Activated T-helper 2 cell treated with anti-CD3 and anti-CD28 coated beads, Interferon-gamma antibody, Interleukin-2, Interleukin-4, amounts not matched to agents 10 μg/mL and 5 μg/mL and 100 μg/mL, durations not matched to agents 14 hours and 24 hours and 36 hours (primary cell): ENCODE measurements at places on chromosomes 7 and 10.

DNA sequence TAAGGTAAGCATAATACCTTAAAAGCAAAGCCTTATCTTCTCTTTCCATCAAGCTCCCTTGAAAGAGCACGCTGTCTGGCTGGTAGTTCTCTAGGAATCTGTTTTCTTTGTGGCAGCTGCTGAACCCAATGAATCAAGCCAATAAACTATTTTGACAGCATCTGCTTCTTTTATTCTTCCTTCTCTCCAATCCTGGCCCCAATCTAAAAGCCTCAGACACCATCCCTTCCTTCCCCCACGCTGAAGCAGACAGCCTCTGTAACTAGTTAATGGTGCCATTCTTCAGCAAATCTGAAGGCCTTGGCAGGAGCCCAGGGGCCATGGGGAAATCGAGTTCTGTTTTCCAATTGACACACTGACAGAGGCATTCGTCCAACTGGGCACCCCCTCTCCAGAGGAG, 186.6 kb upstream of the LYZL1 start:
- DNase-seq, result no peak

GRCh38 chr10:63770523-63770922, 249.3 kb downstream of the REEP3 start:
- no peak for DNase-seq

GRCh38 chr10:70265032-70265689, 18.6 kb downstream of the NPFFR1 start:
- DNase-seq, result no peak

DNA sequence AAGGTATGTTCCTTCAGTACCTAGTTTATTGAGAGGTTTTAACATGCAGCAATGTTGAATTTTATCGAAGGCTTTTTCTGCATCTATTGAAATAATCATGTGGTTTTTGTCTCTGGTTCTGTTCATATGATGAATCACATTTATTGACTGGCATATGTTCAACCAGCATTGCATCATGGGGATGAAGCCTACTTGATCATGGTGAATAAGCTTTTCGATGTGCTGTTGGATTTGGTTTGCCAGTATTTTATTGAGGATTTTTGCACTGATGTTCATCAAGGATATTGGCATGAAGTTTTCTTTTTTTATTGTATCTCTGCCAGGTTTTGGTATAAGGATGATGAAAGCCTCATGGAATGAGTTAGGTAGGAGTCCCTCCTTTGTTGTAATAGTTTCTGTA, 204.0 kb upstream of the GNAI1 start:
- DNase-seq, result no peak

DNA sequence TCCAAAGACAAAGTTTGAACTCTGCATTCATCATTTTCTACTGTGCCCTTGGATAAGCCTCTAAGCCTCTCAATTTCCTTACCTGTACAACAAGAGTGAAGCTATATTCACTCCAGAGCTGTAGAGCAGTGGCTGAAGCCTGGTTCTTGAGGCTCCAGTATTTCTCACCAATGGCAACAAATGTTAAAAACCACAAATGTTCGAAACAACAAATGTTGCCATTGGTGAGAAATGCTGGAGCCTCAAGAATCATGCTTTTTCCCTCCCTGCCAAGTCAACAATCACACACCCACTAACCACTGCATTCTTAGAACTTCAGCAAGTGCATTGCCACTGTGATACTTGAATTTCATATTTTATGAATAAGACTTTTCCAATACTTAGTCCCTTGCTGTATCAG, 237.9 kb downstream of the TMEM26 start:
- no peak for DNase-seq

DNA sequence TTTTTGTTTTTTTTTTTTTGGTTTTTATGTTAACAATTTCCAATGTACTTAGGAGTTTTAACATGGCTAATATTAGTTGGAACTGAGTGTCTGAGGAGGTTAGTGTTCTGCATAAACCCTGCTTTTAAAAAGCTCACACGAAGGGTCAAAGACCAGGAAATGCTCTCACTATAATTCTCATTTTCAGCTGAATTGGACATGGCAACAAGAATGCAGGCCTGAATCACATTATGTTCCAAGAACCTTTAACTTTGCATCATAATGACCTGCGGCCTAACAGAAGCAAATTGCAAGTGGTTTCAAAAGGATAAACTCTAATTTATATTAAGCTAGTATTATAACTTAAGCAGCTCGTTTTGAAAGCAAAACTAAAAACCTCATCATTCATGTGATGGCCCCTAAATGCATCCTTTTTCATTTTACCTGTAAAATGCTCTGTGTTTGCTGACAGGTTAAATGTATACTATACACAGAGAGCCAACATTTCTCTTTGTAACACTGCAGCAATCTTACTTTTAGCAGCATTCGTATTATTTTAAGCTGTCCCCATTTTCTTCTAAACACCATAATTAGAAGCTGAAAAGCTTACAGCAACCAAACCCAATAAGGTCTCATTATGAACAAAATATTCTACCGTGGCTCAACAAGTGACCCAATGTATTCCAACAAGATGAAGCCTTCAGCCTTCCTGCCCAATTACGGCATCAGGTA, 242.8 kb upstream of the SP4 start:
- DNase-seq, result no peak

- DNase-seq, result peak; percentile 26
Observed at GRCh38 chr7:74236284-74236683, 17.9 kb downstream of the RFC2 start.

GRCh38 chr10:75497997-75498883, 66.8 kb downstream of the LRMDA start:
- no peak for DNase-seq

GRCh38 chr10:128095027-128095752, 31.0 kb downstream of the MKI67 start:
- DNase-seq, result no peak

DNA sequence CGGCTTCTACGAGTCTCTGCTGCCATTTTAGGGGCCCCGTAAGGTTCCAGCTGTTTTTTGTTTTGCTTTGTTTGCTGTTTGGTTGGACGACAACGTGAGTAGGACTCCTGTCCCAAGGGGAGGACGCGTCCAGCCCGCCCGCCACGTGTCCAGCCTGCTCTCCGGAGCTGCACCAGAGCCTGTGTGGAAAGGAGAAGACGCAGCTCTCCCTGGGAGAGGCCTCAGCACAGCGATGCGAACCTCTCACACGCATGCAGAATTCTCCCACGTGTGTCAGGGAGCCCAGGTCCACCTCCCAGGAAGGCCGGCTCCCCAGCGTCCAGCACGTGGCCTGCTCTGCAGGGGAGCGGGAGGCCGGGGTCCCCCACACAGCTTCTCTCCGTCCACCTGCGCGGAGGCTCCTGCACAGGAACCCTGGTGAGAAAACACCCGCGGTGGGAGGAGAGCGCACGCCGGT, 36.4 kb upstream of the DNAJB6 start:
- no peak for DNase-seq

DNA sequence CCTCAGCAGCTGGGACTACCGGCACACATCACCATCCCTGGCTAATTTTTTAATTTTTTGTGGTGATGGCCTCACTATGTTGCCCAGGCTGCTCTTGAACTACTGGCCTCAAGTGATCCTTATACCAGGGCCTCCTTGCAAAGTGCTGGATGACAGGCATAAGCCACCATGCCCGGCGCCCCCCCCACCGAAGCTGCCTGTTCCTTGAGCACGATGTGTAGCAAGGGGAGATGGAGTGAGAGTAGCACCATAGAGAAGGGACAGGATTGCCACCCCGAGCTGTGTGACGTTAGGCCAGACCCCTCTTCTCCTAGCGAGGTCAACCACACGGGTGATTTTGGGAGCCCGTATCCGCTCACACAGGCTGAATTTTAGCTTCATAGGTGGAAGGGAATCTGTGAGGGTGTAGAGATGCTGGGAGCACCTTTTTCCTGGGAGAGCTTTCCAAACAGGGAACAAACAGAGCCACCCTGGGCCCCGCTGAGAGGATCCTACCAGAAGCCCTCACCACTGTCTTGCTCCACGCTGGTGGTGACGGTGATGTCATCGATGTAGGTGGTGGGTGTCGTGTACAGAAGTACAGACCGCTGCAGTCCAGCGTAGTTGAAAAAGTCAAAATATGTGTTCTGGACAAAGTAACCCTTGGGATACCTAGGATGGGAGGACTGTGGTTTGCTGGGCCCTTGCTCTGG, 3.0 kb downstream of the GUSB start:
- DNase-seq, result no peak

DNA sequence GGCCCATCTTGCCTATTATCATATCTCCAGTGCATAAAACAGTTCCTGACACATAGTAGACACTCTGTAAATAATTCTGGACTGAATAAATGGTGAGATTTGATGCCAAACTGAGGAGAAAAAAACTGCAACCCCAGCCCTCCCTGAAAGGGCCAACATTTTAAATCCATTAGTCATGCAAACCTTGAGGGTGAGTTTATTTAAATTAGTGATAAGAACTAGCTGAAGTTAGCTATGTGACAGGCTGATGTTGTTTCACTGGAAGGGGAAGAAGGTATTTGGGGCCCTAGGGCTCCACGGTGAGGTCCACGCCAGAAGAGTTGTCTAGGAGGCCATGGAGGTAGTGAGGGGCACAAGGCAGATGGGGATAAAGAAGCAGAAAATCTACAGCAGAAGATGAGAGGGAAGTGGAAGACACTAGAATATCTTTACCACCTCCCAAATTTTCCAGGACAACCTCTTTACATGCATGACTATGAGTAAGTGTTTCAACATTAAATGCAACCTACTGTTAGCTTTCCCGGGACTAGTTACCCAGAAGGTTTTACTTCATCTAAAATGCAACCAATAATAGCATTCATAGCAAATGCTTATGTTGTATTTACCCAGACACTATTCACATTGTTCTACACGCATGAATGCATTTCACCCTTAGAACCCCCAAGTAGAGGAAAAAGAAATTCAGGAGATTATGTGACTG, 183.2 kb upstream of the LYZL1 start:
- DNase-seq, result no peak

DNA sequence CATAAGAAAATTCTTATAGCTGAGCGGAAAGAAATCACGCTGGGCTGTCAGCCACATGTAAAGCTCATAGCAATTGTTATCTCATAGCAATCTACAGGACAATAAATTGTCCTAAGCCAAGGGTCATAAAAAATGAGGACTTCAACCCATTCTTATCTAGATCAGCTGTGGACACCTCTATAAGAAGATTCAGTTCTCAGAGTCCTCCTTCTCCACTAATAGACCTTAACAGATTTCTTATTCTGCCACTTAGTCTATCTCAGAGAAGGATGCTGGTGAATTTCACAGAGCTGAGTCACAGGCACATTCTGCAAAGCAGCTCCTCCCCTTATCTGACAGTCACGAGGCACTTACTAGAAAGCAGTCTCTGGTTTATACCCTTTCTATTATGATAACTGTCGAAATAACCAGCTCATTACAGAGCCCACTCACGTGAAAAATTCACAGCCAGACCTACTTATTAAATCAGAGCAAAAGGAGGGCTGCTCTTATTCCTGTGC, 185.3 kb upstream of the PCLO start:
- DNase-seq, result no peak

- DNase-seq, result no peak
Observed at GRCh38 chr10:97067716-97068391, 117.9 kb downstream of the SLIT1 start.

DNA sequence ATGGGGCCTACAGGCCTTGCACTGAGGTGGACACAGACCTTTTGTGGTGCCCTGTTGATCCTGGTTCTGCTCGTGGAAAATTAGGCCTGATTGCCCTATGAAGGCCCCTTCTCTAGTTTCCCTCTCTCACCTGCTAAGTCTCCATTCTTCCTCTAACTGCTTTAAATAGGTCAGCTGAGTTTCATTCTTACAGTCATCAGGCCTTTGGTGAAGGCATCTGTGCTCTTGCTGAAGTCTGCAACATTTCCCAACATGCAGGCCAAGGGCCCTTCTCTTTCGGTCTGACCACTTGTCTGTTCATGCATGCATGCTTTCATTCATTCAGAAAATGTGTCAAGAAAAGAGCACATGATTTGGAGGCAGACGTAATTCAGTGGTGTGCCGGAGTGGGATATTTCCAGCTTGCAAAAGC, 244.0 kb downstream of the BUB3 start:
- DNase-seq, result no peak

DNA sequence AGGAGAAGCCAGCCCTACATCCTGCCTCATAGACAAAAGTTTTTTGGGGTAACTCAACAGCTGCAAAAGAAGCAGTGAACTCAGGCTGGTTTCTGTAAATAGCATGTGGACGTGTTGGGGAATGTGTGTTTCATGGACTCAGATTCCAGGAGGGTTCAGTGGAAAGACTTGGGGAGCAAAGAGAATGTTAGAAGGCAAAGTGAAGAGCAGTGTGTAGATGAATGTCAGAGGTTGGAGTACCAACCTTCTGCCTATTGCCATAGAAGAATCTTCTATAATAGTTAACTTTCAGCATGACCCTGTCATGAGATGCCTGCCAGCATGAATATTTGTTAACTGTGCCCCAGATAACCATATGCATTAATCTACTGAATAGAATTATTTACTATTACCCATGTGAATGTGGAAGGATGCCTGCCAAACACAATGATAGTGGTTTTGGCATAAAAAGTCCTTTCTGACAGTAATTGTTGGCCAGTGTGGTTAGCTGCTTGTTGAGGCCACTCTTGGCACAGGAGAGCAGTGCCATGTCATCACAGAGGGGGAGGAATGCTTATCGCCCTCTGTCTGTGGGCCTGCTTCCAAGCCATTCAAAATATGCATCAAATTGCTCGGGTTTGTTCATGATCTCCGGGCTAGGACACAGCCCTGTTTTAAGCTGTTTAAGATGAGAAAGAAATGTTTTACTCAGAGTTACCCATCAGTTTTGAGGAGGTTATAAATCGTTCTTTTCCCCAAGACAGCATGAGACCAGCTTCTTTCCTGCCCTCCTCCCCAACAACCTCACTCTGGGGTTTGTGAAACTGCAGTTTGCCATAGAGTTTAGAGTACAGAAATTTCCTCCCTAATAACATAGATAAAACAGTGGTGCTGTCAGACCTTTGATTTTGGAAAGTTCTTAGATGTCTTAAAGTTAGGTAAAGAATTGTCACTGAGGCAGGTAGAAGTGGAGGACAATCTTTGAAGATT, 165.3 kb downstream of the WNT2 start:
- no peak for DNase-seq
